ENCODE measurements at places on chromosomes 5 and 9.
A peak's percentile ranks its signal among the peaks of the same experiment; 100 is the strongest.

DNA sequence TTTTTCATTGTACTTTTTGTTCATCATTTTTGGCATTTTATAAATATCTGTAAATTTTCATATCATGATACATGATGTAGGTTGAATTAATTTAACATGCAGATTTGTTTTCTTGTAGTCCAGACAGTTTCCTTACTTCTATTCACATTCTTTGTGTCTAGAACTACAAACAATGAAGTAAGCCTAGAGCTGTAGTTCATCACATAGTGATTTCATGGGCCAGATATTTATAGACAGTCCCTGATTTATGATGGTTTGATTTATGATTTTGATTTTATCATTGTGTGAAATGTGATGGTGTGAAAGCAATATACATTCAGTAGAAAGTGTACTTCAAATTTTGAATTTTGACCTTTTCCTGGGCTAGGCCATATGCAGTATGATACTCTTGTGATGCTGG, 139.0 kb downstream of the ARHGEF28 start:
- no peak for DNase-seq

GRCh38 chr5:93721071-93721470, 20.3 kb downstream of the POU5F2 start:
- DNase-seq = no peak

GRCh38 chr9:123251741-123252140, 16.6 kb downstream of the STRBP start:
- DNase-seq = no peak

DNA sequence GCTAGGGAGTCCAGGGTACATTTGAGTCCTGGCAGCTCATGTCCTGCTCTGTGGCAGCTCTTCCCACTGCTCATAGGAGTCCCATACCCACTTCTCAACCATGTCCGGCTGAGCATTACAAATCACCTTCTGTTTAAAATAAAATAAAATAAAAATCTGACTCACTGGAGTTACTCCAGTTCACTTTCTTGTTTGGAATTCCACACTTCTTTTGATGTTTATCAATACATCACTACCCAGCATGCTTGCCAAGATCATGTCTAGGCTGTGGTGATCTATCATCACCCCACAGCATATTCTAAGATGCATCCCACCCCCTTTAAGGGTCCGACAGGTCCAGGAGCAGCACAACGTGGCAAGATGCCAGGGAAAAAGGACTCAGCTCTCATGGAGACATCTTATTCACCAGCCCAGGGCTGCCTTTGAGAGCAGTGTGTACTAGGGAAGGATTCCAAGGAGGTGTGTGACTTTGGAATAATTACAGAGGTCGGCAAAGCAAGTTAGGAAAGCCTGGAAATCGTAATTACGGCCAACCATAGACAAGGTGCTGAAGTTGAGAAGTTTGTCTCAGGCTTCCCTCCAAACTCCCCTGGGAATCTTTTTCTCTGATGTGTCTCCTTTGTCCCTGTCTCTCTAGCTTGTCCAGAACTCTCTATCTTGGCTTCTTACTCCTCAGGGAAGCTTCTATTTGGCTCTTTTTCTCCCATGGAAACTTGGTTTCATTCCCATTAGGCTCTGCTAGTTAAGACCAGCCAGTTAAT, 111.4 kb upstream of the SLC1A3 start:
- no peak for DNase-seq

GRCh38 chr5:39093352-39093751, 19.2 kb upstream of the RICTOR start:
- no peak for DNase-seq

DNA sequence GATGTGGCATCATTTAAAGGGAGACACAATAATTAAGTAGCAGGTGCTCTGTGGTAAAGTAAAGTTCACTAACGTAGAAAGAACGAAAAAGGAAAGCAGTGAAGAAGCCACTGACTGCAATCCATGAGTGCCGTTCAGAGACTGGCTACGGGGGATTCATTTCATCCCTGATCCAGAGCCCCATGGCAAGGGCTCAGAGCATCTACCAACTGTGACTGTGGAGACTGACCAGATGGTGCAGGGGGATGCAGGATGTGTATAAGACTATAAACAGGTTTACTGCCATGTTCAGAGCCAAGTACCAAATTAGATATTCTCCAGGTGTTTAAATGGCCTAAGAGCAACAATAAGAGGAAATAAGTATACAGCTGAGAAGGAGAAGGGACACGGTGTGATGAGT, 47.7 kb downstream of the MARCHF11 start:
- no peak for DNase-seq

- no peak for DNase-seq
Observed at GRCh38 chr5:67263656-67264408, 67.2 kb upstream of the CD180 start.

DNA sequence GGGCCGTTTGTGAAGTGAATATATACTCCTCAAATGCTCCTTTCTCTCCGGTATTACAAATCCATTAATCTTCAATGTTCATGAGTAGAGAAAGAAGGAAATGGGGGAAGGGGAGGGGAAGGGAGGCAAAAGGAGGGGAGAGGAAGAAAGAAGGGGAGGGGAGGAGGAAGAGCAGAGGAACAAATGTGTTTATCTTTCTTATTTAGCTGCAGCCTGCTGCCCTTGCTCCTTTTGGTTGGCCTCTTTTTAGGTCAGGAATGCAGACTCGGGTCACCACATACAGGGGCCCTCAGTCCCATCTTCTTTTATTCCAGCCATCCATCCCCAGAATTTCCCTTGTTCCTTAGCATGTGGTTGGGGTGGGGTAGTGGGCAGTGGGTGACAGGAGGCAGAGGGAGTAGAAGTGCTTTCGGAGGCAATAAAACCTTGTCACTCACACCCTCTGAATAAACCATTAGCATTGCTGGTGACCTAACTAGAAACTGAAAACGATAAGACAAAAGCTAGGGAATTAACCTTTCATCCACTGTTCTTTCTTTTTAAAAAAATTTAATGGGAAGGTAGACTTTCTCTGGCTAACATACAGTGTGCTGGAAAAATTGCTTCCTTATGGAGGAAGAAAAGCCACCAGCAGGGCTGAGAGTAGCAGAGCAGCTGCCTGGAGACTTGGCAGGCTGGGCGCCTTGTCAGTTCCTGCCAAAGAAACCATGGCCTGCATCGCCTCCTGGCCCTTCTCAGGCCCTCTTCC, 16.8 kb upstream of the PRLR start:
- DNase-seq = no peak

DNA sequence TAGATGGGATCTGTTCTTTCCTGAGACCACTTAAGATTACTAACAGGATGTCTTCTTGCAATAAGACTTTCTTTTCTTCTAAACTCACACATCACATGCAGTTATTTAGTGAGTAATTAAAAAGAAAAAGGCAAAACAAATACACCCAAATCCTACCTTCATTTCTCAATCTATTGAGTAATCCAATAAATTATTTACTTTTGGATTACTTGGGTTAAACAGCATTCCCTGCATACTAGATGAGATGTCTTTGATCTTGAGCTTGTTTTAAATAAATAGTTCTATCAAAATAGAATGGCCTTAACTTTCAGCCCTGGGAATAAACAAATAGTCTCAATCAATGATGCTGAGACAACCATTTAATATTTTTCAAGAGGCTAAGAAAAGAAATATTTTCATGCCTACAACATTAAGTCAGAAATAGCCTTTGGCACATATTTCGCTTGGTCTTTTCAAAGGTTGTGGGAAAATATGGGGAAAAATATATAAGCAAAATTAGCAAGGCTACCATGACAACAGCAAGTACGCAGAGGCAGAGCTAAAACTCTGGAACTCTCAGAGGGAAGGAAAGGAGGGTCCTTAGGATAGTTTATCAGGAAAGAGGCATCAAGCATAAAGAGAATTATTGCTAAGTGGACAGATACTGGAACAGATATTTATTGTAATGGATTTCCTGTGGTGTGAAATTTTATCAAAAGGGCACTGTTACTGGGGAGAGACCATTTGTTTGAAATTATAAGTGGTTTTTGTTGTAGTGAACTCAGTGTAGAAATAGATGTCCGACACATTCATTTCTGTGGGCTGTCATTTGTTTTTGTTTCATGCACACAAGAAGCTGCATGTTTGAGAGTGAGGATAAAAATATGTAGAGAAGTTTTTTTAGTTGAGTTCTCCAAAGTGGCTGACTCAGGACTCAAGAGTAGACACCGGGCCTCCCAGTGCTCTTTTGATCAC, 70.2 kb upstream of the CDH6 start:
- no peak for DNase-seq

GRCh38 chr9:69421908-69422801, 97.1 kb downstream of the ENTREP1 start:
- peak; percentile 81 for DNase-seq

- no peak for DNase-seq
Observed at GRCh38 chr9:112856843-112857242, 33.8 kb downstream of the SLC46A2 start.

DNA sequence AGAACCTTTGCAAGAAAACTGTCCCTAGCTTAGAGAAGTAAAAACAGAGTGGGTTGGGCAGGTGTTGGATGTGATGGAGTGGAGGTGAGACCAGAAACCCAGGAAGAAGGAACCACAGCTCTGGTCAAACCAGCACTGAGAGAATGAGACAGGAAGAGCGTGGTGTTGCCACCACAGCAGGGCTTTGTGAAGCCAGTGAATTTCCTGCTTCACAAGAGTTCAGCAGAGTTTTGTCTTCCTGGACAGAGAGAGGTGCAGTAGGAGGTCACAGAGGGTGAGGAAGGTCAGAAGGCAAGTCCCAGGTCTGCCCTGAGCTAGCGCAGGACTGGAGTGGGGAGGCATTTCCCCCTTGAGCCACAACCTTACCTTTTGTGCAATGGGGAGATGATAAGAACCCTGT, 2306.2 kb upstream of the ACO1 start:
- DNase-seq = no peak

- DNase-seq = no peak
Observed at GRCh38 chr5:137036640-137037039, 462.5 kb downstream of the SPOCK1 start.

DNA sequence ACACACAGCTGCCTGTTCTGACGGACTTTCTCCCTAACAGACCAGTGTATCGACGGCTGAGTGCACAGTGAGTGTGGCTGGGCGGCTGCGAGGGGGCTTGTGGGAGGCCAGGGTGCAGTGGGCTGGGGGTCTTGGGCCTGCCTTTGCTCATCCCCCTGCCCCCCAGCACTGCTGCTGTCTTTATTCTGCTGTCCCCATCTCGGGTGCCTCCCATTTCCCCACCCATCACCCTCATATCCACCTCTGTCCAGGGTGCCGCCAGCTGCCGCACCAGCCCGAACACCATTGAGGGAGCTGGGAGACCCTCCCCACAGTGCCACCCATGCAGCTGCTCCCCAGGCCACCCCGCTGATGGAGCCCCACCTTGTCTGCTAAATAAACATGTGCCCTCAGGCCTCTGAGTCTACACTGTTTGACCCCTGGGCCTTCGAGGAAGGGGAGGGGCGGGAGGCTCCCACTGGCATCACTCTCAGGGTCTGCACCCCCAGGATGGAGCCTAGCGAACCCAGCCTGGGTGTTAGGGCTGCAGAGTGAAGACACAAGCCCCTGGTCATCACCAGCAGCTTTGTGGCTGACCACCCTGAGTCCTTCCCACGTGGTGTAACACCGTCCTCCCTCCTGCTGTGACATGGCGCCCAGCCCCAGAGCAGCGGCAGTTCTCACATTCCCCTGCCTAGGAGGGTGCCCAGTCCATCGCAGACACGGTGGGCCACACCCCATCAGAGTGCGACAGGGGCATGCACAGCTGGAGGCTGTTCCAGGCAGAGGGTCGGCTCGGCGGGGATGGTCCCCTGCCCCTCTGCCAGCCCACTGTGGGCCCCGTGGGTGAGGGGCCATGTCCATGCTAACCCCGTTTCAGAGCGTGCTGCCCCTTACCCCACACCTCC, 4.0 kb downstream of the LCN2 start:
- DNase-seq = no peak

DNA sequence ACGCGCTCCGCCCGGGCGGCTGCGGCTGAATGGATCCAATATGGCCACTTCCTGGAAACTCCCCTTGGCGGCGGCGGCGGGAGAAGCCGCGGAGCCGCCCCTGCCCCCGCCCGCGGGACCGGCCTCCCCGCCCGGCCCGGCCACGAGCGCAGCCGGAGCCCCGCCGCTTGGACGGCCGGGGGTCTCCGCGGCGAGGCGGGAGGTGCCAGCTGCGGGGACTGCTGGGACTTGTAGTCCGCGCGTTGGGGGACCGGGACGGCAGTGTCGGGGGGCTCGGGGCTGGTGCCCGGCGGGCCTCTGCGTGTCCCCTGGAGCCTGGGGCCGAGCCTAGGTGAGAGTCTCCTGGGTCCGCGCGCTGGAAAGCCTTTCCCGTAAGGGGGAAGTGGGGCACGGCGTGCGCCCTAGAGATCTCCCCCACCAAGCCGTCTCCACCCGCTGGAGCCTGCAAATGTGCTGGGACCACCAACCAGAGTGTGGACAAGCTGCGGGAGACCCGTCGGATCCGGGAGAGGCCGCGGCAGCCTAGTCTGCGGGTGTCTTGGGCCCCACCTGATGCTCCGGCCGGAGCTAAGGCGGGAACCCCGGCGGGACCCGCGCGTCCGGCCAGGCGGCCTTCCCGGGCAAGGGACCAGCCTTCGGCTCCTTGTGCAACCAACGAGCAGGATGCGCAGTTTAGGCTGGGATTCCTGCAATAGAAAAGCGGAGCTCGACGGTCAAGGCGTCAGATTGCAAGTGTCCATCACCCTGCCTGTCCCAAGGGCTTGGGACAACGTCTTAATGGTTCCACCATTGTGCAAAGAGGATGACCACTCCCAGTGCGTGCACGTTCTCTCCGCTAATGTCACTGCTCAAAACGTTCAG, at the start of gene SEPTIN8:
Gene SEPTIN8, minus strand, starts transcription at position 31 of the 861 bp plus-strand sequence. CDS start 102 bp downstream, outside the sequence.
- peak; percentile 67 for DNase-seq

GRCh38 chr5:173888473-173889131, 453 bp downstream of the CPEB4 start:
- peak; percentile 53 for DNase-seq

DNA sequence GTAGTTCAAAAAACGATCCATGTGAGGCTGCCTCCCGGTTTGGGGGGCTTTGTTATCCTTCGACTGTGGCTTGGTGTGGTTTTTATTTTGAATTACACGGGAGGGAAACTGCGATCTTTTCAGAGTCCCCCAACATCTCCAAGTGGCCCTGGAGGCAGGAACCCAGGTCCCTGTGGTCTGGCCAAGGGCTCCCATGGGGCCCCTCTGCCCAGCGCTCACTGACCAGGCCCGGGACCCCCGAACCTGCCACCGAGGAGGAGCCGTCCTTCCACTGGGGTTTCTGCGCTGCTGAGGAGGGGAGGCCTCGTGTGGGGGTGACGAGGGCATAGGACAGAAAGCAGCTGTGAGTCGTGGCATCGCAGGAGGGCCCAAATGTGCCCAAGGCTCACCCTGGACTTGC, 18.1 kb upstream of the SCGB3A1 start:
- no peak for DNase-seq

GRCh38 chr5:30749971-30750370, 443.5 kb upstream of the CDH6 start:
- no peak for DNase-seq

Data from erythroblast (primary cell).